Fibroblast of lung (primary cell): ENCODE measurements at places on chromosomes 2 and 18. TPM values are rescaled to one million over a fixed set of nuclear protein-coding genes. Genes with fewer than 3 reads are reported as not detected.

Gene FBLN7
- total RNA-seq = 0.51 and 0.99 TPM in 2 replicates

Gene SKOR2
- not detected in 2 replicates for total RNA-seq

Gene CELF4
- total RNA-seq = 0.17 TPM in 1 of 2 replicates, not detected in the other

Gene DPYSL5
- not detected in 2 replicates for total RNA-seq

Gene AOX1
- total RNA-seq = 65.1 and 81.4 TPM in 2 replicates

Gene CDK15
- total RNA-seq = 1.3 and 5.1 TPM in 2 replicates

Gene C2orf78
- total RNA-seq = not detected in 2 replicates
